Right renal cortex interstitium (tissue), 3 donors: ENCODE measurements at places on chromosomes 6 and 20. TPM values are rescaled to one million over a fixed set of nuclear protein-coding genes. Genes with fewer than 3 reads are reported as not detected.

- DNase-seq, result no peak
Observed at GRCh38 chr6:72386324-72386723, 235.5 kb upstream of the KCNQ5 start.

The TRIM15 gene
- polyA plus RNA-seq, result 0.26 TPM

The MROH8 gene
- 7.9 TPM for polyA plus RNA-seq

The AIG1 gene
- polyA plus RNA-seq, result 112 TPM
